Fibroblast of skin of left quadriceps (primary cell): ENCODE measurements at places on chromosomes 4 and X.

DNA sequence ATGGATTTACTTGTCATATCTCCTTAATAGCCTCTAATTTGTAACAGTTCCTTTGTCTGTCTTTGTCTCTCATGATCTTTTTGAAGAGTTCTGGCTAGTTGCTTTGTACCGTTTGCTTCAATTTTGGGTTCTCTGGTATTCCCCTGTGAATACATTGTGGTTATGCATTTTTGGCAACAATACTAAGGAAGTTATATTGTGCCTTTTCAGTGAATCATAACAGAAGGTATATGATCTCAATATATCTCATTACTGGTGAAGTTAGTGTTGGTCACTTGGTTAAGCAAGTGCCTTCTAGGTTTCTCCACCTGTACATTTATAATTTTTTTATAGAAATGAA, 48.6 kb downstream of the DCLK2 start:
- DNase-seq, result peak; percentile 76

GRCh38 chrX:67437821-67438220, 106.0 kb upstream of the AR start:
- DNase-seq, result no peak

- no peak for DNase-seq
Measured at GRCh38 chr4:86928400-86929255, 6.2 kb upstream of the AFF1 start.

DNA sequence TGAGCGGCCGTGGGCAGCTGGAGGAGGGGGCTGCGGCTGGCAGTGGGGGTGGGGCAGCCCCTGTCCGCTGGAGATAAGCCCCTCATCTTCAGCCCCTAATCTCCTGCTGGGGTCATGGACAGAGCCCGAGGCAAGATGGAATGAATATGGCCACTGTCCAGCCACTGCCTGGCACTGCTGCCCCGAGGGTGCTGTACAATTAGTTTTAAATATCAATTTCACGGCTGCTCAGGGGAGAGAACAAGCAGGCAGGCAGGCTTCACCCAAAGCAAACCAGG, 64.1 kb upstream of the NKX1-1 start:
- no peak for DNase-seq

GRCh38 chr4:102420563-102421398, 75.5 kb upstream of the SLC39A8 start:
- DNase-seq, result no peak

DNA sequence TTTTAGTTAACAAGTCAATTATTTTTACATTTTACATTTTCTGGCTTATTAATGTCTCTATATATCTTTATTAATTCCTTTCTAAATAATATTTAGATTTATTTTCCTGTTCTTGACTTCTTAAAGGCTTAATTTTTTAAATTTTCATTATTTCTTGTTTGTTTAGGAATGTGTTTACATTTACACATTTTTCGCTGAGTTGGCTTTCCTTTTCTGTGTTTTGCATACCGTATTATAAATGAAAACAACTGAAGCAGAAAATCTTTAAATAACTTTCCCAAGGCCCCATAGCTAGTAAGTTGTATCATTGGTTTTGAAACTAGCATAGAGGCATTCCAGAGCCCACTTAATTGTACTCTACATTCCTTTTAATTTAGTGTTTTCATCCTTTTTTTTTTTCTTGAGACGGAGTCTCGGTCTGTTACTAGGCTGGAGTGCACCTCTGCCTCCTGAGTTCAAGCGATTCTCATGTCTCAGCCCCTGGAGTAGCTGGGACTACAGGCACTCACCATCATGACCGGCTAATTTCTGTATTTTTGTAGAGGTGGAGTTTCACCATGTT, 261.6 kb downstream of the IQCM start:
- DNase-seq, result no peak

- DNase-seq, result no peak
Measured at GRCh38 chr4:144411700-144412099, 234.3 kb upstream of the HHIP start.

GRCh38 chrX:133250184-133251100, 32.3 kb upstream of the TFDP3 start:
- DNase-seq, result no peak

DNA sequence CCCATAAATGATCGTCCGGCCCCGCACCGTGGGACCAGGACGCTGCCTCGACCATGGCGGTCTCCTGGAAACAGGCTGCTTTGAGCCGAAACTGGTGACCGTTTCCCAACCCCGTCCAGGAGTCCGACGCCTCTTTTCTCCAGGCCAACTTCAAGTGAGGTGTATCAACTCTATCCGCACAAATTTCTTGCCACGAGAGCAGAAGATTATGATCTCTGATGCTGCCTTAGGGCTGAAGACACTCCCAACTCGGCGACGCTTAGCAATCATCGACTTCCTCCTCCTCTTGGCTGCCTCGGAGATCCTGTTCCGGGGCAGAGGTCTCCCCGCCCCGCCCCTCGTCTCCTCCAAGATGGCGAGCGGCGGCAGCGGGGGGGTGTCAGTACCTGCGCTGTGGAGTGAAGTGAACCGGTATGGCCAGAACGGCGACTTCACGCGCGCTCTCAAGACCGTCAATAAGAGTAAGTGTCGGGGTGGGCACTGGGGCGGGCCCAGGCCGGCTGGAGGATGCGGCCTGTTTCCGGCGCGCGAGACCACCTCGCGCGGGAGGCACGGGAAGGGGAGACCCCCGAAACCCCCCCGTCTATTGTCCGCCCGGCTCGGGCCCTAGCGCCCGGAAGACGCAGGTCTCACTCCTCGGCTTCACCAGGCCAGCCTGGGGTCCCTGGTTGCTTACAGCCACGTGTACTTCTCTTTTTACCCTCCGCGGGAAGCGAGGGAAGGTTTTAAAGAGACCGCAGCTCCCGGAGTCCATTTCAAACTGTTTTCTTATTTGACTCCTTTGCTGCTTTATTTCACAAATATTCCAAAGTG, at the start of gene SRP72:
TSS of gene SRP72 (plus strand) at position 334 of the 813 bp plus-strand sequence. CDS start at position 353, 19 bp downstream.
- DNase-seq, result peak; percentile 67

GRCh38 chrX:41781500-41781899, 57.5 kb downstream of the GPR82 start:
- DNase-seq, result no peak

DNA sequence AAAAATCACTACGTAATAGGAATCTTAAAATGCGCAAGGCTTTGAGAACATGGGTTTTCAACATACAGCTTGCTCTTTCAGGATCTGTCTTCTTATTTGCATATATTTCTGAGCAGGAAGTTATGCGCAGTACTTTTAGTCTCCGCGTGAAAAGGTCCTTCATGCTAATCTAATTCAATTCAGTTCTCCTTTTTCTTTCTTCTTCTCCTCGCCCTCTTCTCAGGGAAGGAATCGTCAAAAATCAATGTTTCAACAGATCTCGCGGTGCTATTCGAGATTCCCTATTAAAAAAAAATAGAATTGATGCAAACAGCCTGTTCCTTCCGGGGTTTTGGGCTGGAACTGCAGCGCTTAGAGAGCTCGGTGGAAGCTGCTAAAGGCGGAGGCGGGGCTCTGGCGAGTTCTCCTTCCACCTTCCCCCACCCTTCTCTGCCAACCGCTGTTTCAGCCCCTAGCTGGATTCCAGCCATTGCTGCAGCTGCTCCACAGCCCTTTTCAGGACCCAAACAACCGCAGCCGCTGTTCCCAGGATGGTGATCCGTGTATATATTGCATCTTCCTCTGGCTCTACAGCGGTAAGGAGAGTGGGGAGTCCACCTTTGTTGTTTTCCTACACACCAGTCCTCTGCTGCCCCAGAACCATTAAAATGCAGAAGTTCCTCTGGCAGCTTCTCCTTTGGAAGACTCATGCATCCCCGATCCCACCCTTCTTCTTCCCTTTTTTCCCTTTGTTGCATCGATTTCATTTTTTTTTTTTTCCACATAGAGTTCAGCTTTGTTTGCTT, at the start of the genes HMGN5 and SH3BGRL:
TSS of gene HMGN5 (minus strand) at position 243 of the 785 bp plus-strand sequence. CDS start 80,364 bp downstream, outside the sequence.
TSS of gene SH3BGRL (plus strand) at position 432 of the 785 bp plus-strand sequence. CDS start at position 531, 99 bp downstream.
- DNase-seq, result peak; percentile 77

GRCh38 chr4:143699331-143700045, 987 bp downstream of the FREM3 start:
- no peak for DNase-seq

GRCh38 chr4:183505611-183506388, 942 bp downstream of the ING2 start:
- peak; percentile 62 for DNase-seq

GRCh38 chr4:153067376-153067775, 131.3 kb downstream of the FHDC1 start:
- DNase-seq, result peak; percentile 14

GRCh38 chr4:6231663-6232165, 31.4 kb upstream of the JAKMIP1 start:
- DNase-seq, result no peak

GRCh38 chrX:78958419-78959116, 13.4 kb downstream of the P2RY10 start:
- no peak for DNase-seq

DNA sequence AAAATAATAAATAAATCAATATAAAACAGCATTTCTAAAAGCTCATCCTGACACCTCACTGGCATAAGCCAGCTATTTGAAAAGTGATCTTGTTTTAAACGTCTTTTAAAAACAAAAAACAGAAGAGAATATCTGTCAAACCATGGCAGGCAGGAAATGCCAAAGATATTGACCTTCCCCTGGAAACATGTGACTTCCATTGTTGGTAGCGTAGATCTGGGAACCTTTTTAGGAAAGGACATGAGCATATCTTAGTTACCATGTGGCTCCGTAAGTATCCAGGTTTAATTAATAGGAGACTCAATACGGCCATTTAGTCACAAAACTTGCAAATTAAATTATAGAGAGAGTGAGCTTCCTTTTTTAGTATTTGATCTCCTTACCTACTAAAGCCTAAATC, 83.0 kb upstream of the KLHL4 start:
- DNase-seq, result no peak

- DNase-seq, result no peak
Measured at GRCh38 chr4:37645736-37646135, 40.4 kb downstream of the RELL1 start.

GRCh38 chr4:4950561-4951290, 68.5 kb downstream of the CYTL1 start:
- DNase-seq, result no peak

- DNase-seq, result no peak
Measured at GRCh38 chr4:76420762-76421581, at the start of gene CCDC158. Gene CCDC158, minus strand, starts transcription at chr4:76421141. Its CDS starts 17,934 bp downstream, at chr4:76403207.

GRCh38 chrX:49233887-49234555, 881 bp upstream of the CACNA1F start:
- DNase-seq, result no peak

- DNase-seq, result no peak
Measured at GRCh38 chr4:44662623-44663005, 11.2 kb upstream of the YIPF7 start.

GRCh38 chr4:149056615-149057014, 614.4 kb upstream of the NR3C2 start:
- DNase-seq, result no peak

- no peak for DNase-seq
Measured at GRCh38 chr4:157222771-157223160, 2.2 kb downstream of the GRIA2 start.

DNA sequence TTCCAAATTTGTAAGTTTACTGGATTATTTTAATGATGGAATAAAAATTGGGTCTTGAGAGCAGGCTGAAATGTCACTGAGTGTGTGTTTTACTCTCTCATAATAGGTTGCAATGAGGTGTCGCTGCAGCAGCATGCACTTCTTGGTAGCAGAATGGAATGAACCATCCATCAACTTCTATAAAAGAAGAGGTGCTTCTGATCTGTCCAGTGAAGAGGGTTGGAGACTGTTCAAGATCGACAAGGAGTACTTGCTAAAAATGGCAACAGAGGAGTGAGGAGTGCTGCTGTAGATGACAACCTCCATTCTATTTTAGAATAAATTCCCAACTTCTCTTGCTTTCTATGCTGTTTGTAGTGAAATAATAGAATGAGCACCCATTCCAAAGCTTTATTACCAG, 2.6 kb downstream of the SAT1 start:
- no peak for DNase-seq

- no peak for DNase-seq
Measured at GRCh38 chr4:188372829-188373228, 233.6 kb downstream of the TRIML1 start.

GRCh38 chr4:47913861-47914219, 543 bp downstream of the NFXL1 start:
- DNase-seq, result no peak

DNA sequence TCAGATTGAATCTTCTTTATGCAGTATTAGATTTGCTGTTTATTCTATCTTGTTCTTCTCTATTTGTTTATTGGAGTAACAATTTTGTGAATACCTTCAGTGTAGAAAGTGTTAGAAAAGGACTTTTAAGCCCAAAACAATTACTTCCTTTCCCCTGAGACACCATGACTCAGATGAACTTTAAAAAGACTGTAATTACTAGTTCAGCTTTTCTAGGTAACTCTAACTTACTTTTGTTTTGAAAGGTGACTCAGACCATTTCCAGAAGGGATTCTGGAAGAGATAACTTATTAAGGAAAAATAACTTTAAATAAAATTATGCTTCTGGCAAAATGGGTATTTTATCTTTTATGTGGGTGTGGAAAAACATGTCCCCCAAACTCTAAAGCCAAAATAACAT, 561.5 kb upstream of the PCDH10 start:
- no peak for DNase-seq
